ENCODE measurements at places on chromosomes 4 and X.

GRCh38 chr4:15784959-15785634 is 7.0 kb downstream of the CD38 start:
- no peak for DNase-seq

DNA sequence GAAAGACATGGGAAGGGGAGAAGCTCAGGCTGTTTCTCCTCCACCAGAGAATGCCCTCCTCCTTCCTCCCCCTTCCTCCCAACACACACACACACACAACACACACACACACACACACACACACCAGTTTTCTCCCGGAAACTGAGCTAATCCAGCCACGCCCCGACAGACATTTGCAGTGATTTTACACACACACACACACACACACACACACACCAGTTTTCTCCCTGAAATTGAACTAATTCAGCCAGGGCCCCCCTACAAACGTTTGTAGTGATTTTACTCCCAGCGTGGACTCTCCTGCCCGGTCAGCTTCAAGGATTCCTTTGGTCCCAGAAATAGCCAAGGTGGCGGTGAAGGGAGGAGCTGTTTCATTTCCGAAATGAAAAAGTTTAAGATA is 32.9 kb upstream of the STX18 start:
- peak; percentile 9 for DNase-seq

GRCh38 chr4:105291925-105292324 is 145.2 kb downstream of the TET2 start:
- DNase-seq, result no peak

- DNase-seq, result no peak
Measured at GRCh38 chrX:111519215-111519614, 7.8 kb downstream of the SERTM2 start.

GRCh38 chrX:40423299-40423698 is 157.5 kb upstream of the ATP6AP2 start:
- no peak for DNase-seq

DNA sequence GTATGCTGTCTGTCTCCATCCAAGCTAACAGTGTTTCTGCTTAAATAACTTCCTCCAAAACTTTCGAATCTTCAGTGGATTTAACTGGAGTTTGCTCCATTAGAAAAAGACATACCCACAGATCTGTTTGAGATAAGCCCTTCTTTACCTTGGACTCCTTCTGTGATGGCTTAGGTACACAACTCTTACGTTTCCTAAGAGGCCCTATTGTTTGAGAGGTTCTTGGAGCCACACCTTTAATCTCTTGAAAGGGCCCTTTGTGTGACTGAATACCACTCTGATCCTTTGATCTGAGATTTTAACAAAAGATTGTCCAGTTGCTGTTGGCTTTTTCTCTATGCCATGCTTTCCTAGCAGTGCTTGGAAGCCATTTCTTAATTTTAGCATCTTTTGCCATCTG is 92.5 kb downstream of the AKAP4 start:
- no peak for DNase-seq

DNA sequence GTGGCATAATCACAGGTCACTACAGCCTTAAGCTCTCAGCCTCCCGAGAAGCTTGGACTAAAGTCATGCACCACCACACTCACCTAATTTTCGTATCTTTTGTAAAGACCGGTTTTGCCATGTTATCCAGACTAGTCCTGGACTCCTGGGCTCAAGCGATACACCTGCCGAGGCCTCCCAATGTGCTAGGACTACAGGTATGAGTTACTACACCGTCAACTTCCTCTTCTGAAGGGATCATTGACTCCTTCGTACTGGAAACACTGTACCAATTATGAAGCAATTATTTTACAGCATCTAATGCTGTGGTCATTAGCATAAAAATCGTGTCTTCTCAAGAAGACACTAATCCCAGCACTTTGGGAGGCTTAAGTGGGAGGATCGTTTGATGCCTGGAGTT is 35.2 kb downstream of the PDS5A start:
- no peak for DNase-seq

- no peak for DNase-seq
Measured at GRCh38 chr4:2069986-2070385, 10.9 kb downstream of the NAT8L start.

GRCh38 chrX:66221856-66222255 is 57.8 kb downstream of the HEPH start:
- DNase-seq, result no peak

DNA sequence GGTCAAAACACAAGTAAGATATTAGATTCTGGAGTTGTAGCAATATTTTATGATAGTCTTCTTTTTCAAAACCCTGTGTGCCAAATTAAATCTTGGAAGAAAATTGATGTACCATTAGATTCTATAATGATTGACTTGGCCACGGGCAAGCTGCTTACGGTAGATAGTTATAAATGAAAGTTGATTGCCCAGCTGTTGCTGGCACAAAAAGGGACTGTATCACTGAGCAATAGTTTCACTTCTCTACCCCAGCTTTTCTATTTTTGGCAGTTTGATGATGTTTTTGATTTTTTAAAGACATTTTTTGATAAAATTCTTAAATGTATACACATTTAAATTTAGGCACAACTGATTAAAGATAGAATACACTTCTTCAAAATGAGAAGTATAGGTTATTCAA is 333.3 kb downstream of the TRAM1L1 start:
- DNase-seq, result no peak

GRCh38 chrX:6694221-6694620 is 159.3 kb upstream of the VCX3A start:
- no peak for DNase-seq

DNA sequence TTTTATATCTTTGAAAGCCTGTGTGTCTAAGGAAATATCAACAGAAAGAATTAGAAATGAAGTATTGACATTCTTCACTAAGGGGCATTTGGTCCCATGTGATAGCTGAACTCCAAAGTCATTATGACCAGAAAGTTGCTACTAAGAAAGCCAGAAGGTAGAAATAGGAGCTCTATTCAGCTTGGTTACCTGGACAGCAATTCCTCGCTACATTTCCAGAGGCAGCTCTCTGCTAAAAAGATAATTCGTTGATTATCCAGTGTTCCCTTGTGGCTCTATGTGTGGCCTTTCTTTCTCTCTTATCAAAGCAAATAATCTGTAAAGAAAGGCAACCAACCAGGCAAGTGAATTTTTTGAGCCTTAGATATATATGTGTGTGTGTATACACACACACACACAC is 341.3 kb downstream of the ADGRL3 start:
- DNase-seq, result no peak

DNA sequence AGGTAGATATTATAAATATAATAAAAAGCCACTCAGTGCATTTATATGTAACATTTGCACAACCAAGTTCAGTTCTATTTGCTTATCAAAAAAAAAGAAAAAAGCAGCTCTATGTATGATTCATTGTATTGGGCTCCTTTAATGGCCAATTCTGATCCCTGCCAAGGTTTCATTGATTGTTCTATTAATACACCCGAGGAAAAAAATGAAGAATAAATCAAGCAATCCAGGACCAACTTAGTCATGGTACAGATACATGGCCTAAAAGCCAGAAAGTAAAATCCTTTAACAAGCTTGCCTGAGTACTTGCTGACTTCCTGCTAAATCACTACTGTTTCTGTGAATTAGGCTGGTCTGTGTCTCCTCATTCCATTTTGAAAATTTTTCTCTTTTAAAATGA is 77.6 kb upstream of the PCDH7 start:
- DNase-seq, result no peak

DNA sequence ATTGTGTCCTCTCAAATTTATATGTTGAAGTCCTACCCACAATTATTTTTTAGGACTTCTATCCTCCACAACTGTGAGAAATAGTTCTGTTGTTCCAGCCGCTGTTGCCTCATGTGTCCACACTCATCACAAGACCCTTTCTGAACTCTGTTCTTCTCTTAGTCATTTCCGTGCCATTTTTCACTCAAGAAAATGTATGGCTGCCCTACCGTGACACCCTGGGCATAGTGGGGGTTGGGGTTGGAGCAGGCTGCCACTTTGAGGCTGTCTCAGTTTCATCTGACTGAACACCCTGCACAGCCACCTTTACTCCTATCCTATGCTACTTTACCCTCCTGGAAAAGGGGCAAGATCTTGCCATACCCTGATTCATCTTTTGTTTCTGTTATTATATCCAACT is 319.1 kb downstream of the TENM3 start:
- no peak for DNase-seq

DNA sequence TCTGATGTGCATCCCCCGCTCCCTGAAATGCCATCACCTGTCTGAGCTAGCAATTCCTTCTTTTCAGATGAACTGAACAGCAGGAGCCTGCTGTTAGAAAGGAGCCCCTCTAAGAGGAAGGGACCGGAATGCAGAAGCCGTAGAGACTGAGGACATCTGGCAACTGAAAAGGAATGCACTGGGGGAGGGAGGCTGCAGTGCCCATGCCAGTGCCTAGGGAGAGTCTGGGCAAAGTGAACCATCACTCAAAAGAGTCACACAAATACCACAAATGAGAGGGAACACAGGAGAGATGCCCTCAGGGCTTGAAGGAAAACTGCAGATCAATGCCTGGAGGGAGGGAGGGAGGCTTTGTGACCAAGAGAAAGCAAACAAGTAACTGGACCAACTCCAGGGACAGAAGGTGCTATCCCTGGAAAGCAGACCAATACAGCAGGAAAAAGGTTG is 93.9 kb upstream of the CBR4 start:
- no peak for DNase-seq

- no peak for DNase-seq
Measured at GRCh38 chrX:83511208-83511607, 3.1 kb downstream of the POU3F4 start.

- DNase-seq, result no peak
Measured at GRCh38 chrX:134634691-134635090, 23.6 kb downstream of the PLAC1 start.

DNA sequence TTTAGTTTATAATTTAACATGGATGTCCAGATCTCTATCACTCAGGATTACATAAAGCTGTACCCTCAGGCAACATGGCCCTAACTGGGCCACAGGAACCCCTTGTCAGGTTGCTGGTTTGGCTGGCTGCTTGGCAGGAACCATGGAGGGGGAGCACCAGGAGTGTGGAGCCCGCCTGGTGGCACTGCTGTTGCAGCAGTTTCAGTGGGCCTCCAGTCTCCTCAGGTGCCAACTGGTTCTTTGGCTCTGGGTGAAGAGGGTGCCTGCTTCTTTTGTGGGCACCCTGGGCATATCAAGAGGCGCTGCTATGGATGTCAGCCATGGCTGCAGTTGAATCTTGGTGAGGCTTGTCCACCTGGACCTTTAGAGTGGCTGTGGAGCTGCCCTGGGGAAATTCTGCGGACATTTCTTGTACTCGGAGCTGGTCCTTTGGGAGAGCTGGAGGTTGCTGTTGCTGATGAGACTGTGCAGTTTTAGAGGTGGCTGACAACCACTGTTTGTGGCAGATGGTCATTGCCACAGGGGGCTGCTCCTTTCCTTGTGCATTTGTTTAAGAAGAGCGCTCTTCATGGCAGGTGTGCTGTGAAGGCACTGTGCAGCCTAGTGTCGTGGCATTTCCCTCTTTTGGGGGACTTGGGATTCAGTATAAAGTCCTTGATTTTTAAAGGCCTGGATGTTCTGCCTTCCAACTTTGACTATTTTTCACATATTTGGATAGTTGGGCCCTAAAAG is 10.3 kb upstream of the SMIM14 start:
- DNase-seq, result no peak
